ENCODE measurements at places on chromosomes 3 and 15. TPM values are rescaled to one million over a fixed set of nuclear protein-coding genes. Genes with fewer than 3 reads are reported as not detected.

RGMA gene
- not detected for total RNA-seq

CD80 gene
- total RNA-seq = not detected

SLC12A1 gene
- not detected for total RNA-seq

COX5A gene
- total RNA-seq = 122 TPM

DNA sequence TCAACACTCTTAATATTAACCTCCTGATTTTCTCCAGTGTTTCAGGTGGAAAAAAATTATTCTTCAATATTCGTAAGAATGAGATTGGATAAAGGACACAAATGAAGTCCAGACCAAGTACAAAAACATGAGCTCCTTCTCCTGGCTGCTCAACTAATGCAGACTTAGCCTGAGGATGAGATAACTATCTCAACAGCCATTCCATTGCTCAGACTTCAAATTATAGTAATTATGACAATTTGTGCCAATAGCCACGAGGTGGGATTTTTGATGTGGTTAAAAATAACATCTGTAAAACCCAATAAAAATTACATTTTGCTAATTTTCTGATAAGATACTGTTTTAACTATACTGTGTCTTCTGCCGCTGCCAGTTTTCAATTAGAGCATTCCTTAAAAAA is 323.6 kb downstream of the SOX2 start:
- DNase-seq = no peak

DNA sequence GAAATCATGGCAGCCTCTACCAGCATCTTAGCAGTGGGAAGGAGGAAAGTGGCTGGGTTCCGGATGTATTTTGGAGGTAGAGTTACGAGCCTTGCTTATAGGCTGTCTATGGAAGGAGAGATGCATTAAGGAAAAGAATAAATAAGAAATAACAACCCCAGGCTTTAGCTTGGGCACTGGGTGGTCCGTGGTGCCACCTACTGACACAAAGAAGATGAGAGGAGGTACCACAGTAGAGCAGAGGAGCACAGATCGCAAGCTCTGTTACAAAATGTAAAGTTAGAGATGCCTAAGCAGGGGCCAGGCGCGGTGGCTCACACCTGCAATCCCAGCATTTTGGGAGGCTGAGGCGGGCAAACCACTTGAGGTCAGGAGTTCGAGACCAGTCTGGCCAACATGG is 74.8 kb downstream of the TMEM39A start:
- DNase-seq = no peak

DNA sequence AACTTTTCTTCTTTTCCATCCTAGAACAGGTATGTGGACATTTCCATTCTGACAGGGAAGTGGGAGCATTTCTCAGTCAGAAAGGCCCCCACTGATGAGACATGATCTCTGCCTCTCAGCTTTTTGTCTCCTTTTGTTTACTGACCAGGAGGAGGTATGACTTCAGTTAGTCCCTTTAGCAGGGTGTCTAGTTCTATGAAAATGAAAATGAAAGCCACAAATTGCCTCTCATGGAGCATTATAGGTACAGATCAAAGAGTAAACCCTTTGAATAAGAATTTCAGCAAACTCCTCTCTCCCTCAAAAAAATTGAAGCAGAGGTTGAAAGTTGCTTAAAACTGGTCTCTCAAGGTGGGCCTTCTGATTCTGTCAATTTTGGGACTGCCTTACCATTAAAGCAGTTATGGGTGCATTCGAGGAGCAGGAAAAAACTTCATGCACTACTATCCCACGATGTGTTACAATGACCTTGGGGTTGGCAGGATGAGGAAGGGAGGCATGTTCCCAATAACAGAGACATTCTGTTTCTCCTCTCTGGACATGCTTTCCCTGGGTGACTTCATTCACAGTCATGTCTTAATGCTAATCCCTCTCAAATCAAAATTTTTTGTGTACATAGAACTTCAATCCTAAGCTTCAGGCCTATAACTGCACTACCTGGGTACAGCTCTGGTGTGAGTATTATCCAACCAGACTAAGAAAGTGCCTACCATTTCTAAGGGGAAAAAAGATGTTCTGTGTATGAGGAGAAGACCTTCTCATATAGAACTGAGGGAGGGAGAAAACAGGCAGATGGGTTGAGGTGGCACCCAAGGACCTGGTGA is 50.6 kb upstream of the TBC1D23 start:
- no peak for DNase-seq

DNA sequence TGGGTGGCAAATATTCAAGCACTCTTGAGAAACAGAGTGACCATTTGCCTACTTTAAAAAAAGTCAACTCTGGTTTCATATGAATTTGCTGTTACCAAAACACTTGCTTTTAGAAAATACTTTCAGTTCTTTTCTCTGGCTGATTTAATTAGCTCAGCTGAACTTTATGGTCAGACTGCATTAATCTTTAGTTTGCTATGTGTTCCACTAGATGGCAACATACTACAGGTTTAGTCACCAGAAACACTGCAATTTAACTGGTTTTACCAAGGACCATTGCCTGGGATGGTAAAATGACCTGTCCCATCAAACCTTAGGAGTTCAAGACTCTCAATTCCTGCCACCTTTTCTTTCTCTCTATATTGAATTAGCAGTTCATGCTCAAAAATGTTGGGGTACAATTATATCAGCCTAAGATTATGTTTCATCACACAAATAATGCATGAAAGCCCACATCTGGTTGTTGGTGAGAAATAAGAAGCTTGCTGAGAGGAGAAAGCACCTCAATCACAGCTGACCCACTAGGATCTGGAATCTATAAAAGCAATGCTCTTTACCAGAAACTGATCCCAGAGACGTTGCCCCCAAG is 14.2 kb downstream of the EIF4E3 start:
- DNase-seq = peak; percentile 41

GRCh38 chr15:51386029-51386428 is 44.6 kb downstream of the GLDN start:
- DNase-seq = no peak

DNA sequence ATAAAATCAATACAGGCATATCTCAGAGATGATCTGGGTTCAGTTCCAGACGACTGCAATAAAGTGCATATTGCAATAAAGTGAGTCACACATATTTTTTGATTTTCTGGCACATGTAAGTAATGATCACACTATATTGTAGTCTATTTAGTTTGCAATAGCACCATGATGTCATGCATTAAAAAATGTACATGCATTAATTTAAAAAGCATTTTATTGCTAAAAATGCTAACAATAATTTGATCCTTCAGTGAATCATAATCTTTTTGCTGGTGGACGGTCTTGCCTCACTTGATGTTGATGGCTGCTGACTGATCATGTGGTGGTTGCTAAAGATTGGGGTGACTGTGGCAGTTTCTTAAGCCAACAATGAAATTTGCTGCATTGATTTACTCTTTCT is 511.1 kb downstream of the OTOL1 start:
- DNase-seq = no peak

- DNase-seq = peak; percentile 93
Observed at GRCh38 chr15:60371175-60372051, 26.4 kb downstream of the ANXA2 start.

DNA sequence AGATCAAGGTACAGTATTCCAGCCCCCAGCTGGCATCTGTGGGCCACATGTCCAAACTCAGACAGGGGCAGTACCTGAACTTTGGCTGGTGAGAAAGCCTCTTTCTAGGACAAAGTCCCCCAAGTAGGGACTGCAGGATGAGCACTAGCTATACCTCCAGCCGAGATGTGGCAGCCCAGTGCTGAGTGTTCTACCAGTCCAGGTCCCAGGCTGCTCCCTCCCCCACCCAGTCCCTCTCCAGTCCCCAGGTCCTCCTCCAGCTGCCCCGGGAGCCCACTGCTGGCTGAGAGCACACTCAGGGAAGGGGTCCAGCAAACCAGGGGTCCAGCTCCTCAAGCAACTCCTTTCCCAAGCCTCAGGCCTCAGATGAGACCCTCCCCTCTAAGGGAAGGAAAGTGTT is 1.5 kb downstream of the SLC26A6 start:
- no peak for DNase-seq

GRCh38 chr3:86938416-86939105 is 52.4 kb downstream of the VGLL3 start:
- no peak for DNase-seq

GRCh38 chr3:153295901-153296300 is 133.9 kb downstream of the RAP2B start:
- no peak for DNase-seq

DNA sequence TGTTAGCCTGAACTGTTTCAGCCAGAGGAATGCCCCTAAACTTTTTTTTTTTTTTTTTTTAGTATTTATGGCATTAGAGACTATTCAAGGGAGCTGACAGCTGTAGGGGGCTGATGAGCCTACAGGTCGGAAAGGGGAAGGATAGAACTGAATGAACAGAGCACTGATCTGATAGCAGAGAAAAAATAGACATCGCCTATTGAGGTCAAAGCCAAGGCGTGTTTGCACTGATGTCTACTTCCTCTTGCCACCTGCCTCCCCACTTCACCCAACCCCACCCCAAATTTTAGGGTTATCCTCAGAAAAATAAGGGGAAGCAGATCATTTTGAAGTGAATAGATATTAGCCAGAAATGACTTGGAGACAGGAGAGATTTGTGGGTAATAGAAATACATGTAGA is 3.0 kb upstream of the ZMAT3 start:
- no peak for DNase-seq

DNA sequence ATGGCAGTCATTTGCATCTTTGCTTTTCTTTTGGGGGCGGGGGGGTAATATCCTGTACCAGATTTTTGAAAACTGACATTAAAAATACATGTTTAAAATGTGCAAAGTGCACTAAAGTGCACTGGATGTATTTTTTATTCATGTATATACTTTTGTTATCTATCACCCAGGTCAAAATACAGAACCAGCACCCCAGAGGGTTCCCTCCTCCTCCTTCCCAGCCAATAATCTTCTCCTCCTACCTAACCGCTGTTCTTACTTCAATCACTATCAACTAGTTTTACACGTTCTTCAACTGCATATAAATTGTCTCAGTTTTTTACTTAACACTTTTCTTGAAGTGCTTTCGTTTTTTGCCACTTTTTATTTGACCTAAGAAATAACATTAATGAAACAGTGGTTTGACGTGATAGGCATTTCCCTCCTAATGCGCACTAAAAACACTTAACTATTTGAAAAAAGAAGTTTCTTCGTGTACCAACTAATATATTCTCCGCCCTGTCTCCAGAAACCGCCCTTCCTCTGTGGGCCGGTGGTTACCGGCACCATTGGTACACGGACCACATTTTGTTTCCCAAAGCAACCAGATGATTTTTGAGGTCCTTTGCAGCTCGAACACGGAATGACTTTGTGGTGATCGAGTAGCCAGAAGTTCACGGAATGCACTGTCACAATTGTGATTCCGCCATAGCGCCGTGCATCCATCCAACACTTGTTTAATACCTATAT is 836 bp upstream of the AKAP13 start:
- DNase-seq = peak; percentile 73

DNA sequence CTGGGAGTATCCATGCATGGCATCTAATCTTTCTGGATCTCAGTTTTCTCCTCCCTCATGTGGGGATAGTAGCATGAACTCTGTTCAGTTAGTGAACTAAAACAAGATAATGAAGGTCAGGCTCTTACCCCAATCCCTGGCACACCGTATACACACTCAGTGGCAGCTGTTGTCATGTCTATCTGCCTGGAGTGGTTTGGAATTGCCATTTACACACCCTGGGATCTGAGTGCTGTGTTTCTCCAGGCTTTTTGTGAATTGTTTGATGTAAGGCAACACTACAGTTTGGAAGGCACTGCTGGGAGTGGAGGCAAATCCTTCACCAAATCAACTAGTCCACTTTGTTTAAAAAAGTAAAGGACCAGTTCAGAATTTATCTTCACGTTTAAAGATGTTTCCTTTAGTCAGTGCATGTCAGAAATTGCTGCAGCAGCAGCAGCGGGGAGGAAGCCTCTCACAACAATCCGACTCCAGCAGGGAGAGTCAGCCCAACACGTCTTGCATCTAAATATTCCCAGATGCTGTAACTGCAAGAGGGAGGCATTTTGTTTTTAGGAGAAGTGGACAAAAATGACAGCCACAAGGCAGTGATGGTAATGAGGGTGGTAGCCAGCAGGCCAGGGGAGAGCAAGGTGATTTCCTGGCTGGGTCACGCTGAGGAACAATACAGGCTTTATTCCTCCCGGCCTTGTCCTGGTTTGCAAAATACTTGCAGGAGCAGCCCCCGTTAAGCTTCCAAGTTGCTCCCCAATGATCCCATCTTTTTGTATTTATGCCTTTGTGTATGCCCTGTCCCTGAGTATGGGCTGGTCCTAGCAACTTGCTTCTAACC is 128.5 kb upstream of the LRIG1 start:
- no peak for DNase-seq

DNA sequence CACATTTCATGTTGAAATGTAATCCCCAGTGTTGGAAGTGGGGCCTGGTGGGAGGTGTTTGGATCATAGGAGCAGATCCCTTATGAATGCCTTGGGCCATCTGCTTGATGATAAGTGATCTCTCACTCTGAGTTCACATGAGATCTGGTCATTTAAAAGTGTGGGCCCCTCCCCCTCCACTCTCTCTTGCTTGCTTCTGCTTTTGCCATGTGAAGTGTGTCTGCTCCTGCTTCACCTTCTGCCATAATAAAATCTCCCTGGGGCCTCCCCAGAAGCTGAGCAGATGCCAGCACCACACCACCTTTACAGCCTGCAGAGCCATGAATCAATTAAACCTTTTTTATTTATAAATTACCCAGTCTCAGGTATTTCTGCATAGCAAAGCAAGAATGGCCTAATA is 14.2 kb upstream of the CD200R1L start:
- no peak for DNase-seq

DNA sequence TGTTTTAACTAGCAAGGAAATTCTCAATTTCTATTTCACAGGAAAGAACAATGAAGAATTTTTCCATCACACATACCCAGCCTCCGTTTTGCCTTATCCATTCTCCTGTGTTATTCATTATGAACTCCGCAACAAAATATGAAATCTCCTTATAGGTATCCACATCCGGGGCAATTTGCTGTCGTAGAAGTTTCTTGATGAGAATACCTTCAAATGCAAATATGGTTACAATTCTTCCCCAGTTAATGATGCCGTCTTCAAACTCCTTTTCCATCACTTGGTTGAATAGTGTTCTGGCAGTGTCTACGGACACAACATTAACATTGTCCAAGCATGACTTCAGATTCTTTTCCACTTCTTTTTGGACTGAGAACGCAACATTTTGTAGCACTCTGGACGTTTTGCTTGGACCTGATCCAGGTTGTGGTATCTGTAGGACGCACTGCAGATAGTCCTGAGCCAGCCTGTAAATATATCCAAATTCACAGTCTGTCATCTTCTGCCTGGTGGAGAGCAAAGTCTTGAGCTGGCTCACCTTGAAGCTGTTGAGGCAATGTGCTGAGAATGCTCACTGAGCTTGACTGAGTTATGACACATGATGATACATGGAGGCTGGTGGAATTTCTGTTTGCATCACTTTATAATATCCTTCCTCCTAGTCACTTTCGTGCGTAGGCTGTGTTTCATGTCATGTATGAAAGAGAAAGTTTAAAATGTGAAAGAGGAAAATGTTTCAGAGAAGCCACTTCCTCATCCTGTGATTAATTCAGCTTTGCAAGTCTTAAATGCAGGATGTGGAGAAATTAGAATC is at the start of gene BCL2A1:
BCL2A1 (minus strand) TSS at position 573 of the 811 bp plus-strand sequence; CDS start at position 496, 77 bp downstream.
- no peak for DNase-seq

DNA sequence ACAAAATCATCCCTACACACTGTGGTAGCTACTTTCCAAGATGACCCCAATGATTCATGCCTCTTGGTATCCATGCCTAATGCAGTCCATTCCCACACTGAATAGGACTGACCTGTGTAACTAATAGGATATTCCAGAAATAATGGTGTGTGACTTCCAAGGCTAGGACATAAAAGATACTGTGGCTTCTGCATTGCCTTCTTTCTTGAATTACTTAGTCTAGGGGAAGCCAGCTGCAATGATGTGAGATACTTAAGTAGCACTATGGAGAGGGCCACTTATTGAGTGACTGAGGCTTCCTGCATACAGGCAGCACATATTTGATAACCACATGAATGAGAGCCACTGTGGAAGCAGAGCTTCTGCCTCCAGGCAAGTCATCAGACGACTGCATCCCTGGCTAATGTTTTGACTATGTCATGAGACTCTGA is 50.1 kb downstream of the NR1I2 start:
- no peak for DNase-seq

Data from HT-29 (cell line).